ENCODE measurements at places on chromosomes 11 and 22.

- no peak for DNase-seq
Observed at GRCh38 chr11:9377036-9377435, 7.4 kb upstream of the IPO7 start.

DNA sequence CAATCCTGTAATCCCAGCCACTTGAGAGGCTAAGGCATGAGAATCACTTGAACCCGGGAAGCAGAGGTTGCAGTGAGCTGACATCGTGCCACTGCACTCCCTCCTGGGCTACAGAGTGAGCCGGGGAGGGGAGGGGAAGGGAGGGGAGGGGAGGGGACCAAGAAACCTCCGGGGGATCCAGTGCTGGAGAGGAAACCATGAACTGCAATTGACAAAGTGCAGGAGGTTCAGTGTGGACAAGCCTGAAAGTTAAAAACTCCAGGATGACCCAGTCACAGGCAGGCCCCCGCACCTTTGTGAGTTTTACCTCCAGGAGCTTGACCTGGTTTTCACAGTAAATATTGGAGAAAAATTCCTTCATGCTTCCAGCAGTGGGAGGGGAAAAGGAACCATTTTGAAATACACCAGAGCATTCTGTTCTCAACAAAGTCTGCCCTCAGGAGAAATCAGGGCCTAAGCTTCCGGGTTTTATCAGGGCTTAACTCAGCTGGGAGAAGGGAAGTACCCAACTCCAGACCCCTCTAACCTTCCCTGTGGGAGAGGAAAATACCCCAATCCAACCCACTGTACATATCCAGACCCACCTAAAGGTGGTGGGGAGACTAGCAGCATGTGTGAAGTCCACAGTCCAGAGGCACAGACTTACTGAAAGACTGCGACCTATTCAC lies 15.5 kb upstream of the ZFTA start:
- no peak for DNase-seq

- DNase-seq, result no peak
Observed at GRCh38 chr11:117461396-117462182, 133.9 kb downstream of the CEP164 start.

- DNase-seq, result no peak
Observed at GRCh38 chr11:115605871-115606497, 101.8 kb upstream of the CADM1 start.

- no peak for DNase-seq
Observed at GRCh38 chr11:101397979-101398378, 185.8 kb downstream of the TRPC6 start.

GRCh38 chr11:59272771-59273372 lies 60.1 kb upstream of the MPEG1 start:
- DNase-seq, result no peak

DNA sequence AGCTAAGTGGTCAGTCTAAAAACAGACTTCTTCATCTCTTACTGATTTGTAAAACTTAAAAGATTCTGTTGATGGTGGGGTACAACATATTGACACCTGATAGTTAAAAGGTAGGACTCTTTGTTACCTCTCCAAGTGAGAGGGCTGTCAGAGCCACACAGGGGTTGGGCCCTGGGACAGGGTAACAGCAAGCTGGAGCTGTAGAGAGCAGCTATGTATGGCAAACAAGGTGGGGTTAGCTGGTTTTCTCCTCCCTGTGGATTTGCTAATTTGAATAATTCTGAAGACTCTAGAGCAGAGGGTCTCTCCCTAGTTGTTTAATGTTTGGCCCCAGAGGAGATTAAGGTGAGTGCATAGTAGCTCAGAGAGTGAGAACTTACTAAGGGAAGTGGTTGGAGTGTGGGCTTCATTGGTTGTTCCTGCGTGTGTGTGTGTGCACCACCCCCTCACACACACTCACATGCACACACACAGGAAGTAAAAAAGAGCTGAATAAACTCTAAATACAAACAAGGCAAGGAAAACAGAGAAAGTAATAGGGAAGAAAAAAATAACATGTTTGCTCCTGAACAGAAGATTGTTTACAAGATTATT lies 9.2 kb upstream of the GAS2 start:
- no peak for DNase-seq

DNA sequence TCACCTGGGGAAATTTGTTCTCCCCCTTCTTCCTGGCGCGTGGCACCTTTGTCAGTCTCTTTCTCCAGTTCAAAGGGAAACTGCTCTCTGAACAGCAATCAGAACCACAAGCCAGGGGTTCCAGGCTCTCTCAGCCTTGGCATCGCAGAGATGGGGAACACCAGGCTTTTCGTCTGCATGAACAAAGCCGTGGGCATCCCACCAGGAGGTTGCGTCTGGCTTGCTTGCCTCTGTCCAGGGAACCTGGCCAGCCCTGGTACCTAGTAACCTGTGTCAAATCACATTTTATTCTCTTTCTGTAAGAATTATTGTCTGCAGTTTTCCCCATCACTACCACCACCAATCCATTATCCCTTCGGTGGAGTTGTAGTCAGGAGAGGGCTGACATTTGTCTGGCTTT lies 107.0 kb downstream of the WNT7B start:
- no peak for DNase-seq

GRCh38 chr11:37364246-37364839 lies 766.3 kb upstream of the RAG2 start:
- DNase-seq, result no peak

DNA sequence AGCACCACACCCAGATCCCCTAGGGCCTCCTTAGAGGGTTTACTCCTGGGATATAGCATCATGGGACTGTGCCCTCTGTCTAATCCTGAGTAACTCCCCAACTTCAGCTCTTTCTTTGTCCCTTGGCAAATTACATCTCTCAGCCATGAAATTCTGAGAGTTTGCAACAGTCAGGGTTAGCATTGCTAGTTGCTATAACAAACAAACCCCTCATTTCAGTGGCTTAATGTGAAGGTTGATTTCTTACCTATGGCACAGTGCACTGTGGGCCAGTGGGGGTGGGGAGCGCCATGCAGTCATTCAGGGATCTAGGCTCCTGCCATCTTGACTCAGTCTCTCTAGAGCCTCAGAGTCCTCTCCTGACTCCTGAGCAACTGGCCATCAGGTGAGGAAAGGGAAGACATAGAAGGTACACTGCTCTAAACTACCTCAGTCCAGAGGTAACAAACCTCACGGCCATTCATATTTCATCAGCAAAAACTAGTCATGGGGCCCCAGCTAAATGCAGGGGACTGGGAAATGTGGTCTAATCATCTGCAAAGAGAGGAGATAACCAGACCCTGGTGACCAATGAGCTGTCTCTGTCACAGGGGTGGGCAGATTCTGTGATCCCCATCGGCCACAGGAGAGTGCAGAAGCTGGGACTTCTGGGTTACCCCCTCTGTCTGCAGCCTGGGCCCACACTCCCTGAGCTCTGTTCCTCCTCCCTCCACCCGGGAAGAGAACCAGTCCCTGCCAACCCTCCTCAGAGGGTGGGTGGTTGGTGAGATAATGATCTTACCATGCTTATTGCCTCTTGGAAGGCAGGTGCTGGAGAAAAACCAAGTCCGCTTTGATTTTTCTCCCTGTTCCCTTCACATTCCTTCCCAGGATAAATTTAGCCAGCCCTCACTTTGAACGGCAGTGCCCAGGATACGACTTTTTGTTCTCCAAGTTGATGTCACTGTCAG lies 17.5 kb downstream of the PRG3 start:
- DNase-seq, result no peak

DNA sequence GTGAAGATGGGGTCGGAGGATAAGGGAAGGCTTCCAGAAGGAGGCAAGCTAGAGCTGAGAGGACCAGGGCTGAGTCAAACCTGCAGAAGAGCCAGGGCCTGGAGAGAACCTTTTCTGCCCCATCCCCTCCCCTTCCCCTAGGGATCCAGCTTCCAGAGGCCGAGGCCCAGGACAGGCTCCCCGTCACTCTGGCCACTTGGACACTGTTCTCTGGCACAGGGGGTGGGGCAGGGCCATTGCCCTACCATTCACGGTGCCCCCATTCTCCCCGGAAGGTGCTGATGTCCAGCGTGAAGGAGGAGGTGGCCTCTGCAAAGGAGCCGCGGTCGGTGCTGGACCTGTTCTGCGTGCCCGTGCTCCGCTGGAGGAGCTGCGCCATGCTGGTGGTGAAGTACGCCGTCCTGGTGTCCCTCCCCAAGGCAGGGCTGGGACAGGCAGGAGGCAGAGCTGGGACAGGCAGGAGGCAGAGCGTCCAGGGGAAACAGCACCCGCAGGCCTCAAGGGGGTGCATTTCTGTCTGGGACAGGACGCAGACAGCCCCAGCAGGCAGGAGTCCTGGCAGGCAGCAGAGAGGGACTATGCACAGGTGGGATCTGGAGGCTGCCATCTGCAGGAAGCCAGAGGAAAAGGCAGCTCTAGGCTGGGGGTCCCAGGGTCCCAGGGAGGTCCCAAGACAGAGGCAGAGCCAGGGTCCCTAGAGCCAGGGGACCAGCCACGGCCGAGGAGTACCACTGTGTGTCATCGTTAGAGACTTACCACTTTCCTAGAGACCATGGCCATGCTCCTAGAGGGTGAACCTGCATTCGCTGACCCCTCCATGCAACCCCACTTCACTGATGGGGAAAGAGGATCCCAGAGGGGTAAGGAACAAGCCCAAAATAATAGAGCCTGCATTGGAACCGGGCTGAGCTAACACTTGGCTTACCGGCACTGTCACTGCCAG lies 25.8 kb upstream of the SLC22A12 start:
- no peak for DNase-seq

DNA sequence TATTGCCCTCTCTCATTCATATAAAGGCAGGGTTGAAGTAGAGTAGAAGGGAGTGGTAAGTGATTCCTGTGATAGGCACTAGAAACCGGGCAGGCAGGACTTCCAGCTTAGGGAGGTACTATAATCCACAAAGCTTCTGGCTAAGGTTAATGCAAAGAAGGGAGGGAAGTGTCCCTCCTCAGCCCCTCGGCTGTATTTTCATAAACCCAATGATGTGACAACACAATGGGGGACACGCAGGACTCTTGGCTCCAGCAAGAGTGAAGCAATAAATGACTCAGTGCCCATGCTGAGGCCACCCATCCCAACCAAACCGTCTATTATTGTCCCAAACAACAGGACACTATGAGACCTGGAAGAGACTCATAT lies 90.7 kb downstream of the ETS1 start:
- no peak for DNase-seq

DNA sequence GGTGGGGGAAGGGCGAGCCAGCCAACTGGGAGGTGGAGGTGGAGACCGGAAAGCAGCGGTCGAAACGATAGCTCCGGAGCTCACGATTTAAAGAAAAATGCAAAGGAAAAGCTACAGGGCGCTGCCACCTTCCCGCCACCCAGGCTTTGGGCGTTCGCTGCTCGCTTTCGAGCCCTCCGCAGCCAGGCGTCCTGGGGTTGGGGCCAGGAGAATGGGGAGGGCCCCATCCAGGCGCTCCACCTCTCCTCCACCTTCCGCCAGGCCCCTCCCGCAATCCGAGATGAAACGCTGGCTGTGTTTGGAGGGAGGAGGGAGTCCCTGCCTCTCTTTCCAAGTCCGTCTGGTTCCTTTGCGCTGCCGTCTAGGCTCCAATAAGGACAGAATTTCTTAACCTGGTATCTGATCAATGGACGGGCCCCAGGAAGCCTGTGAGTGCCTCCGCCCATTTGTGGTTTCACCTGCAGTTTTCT lies 483 bp upstream of the ABTB2 start:
- no peak for DNase-seq

- DNase-seq, result no peak
Observed at GRCh38 chr11:13221722-13222121, 55.9 kb upstream of the BMAL1 start.

GRCh38 chr11:66637557-66638176 lies 836 bp upstream of the RBM4 start:
- DNase-seq, result no peak

DNA sequence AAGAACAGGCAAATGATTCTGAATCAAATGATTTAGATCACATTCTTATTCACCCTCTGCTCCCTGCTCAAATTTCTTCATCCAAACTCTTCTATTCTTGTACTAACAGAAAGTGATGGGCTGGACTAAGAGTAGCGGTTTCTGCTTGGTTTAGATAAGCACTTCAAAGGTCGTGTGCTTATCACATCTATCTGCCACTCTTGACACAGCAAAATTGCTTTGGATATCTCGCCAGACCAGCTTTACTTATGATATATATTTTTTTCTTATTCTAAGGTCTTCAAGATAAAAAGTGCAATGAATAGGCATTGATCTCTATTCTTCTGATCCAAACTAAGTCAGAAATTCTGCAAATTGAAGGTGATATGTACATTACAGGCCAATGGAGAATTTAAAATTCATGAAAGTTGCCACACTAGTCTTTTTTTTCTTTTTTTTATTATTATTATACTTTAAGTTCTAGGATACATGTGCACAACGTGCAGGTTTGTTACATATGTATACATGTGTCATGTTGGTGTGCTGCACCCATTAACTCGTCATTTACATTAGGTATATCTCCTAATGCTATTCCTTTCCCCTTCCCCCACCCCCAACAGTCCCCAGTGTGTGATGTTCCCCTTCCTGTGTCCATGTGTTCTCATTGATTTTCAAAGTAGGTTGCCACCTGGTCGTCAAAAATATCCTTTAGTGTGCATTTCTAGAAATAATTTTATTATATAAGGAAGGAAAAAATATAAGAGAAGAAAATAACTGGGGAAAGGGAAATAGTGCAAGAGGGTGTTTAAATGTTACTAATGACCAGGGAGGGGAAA lies 1941.0 kb upstream of the RAG2 start:
- no peak for DNase-seq

DNA sequence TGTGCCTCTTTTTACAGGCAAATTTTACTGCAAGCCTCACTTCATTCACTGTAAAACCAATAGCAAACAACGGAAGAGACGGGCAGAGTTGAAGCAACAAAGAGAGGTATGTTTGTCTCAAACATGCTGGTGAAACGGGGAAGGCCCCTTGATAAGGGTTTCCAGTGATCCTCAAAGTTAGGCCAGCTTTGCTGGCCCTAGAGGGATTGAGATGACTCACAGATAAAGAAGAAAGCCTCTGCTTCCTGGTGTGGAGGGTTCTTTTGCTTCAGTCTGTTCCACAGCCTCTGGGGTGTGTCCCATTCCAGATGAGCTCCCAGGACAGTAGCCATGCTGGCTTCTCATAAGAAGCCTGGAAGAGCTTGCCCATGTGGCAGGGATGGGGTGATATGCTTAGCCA lies 118.9 kb upstream of the PARVA start:
- no peak for DNase-seq

GRCh38 chr22:20312396-20313191 lies 7.3 kb downstream of the DGCR6L start:
- DNase-seq, result no peak

DNA sequence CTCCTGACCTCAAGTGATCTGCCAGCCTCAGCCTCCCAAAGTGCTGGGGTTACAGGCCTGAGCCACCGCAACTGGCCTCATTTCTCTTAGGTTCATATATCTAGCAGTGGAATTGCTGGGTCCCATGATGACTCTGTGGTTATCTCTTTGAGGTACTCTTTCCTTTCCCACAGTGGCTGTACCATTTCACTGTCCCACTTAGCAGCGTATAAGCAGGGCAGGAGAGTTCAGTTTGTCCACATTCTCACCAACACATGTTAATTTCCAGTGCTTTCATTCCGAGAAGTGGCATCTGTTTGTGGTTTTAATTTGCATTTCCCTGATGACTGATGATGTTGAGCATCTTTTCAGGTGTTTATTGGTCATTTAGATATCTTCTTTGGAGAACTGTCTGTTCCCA lies 16.4 kb downstream of the PRR5 start:
- DNase-seq, result no peak

- DNase-seq, result no peak
Observed at GRCh38 chr11:45655012-45655283, 10.5 kb downstream of the CHST1 start.

GRCh38 chr11:111457731-111458368 lies 54.3 kb downstream of the BTG4 start:
- DNase-seq, result no peak

- no peak for DNase-seq
Observed at GRCh38 chr11:117874910-117875381, 1.5 kb downstream of the FXYD6 start.

GRCh38 chr11:120827198-120827597 lies 196.7 kb upstream of the TBCEL start:
- DNase-seq, result no peak
